Ovary (tissue), 10 donors: ENCODE measurements at places on chromosomes 7 and 10. TPM values are rescaled to one million over a fixed set of nuclear protein-coding genes. Genes with fewer than 3 reads are reported as not detected.

DNA sequence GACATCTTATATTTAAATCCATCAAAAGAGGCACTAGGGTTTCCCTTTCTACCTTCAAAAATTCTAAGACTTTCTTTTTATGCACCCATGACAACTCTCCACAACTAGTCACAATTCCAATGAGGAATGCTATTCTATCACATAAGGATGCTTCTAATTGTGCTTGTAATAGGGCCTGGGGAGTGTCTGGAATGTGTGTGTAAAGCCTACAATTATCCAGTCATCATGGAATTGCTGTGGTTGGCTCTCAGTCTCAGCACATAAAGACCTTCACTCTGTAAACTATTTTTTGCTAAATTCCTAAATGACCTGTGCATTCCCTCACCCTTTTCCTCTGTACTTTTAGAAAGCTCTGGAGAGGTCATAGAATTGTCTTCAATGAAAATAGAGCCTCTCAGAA lies 86.7 kb downstream of the EPDR1 start:
- DNase-seq, result no peak

DNA sequence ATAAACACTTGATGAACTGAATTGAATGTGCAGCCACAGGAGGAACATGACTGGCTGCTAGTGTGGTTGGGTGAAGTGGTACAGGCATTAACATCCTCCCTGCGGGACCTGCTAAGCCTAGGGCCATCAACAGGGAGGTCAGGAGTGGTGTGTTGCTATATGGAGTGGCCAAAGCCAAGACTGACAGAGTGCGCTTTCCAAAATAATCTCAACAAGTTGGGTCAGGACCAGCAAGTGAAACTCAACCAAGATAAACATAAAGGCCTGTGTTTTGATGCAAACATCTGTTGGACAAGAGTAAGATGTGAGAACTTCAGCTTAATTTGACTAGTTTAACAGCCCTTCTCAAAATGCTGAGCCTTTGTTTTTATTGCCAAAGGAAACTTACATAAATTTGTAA lies 97.7 kb downstream of the WDFY4 start:
- DNase-seq, result no peak

DNA sequence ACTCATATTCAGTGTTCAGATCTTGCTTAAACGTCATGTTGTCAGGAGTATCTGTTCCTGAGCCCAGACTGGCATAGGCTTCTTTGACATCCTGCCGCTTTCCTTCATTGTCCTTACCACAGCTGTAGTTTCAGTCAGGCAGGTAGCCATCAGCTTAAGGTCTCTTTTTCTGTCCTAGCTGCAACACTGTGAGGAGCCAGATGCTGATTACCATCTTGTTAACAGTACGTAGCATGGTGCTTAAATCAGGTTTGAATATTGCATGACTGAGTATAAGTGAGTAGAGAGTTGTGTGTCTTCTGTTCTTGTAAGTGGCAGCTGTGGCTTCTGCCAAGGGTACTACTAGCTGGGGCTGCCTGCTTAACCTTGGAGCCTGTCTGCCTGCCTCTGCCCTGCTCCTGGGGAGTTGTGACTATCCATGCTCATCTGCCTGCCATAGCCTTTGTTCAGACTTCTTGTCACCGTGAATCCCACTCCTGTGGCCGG lies 92.6 kb downstream of the MAPK8 start:
- no peak for DNase-seq

The INHBA gene
- total RNA-seq, result 10.2 TPM

The ARHGAP12 gene
- 30.0 TPM for total RNA-seq
